CD4-positive, CD25-positive, alpha-beta regulatory T cell (primary cell): ENCODE measurements at places on chromosomes 1 and 21. TPM values are rescaled to one million over a fixed set of nuclear protein-coding genes. Genes with fewer than 3 reads are reported as not detected.

- DNase-seq, result peak; percentile 26
Observed at GRCh38 chr1:12453400-12454343, 164.3 kb downstream of the DHRS3 start.

The TRIM58 gene
- polyA plus RNA-seq, result not detected

The CFAP141 gene
- not detected for polyA plus RNA-seq

The APCS gene
- polyA plus RNA-seq, result not detected

- DNase-seq, result no peak
Observed at GRCh38 chr1:26784023-26784871, 3.5 kb upstream of the PIGV start.

GRCh38 chr1:161803181-161803580 lies 37.1 kb downstream of the ATF6 start:
- DNase-seq, result no peak

The KIAA1614 gene
- polyA plus RNA-seq, result not detected

The DBT gene
- 5.5 TPM for polyA plus RNA-seq

The SPATA21 gene
- not detected for polyA plus RNA-seq

DNA sequence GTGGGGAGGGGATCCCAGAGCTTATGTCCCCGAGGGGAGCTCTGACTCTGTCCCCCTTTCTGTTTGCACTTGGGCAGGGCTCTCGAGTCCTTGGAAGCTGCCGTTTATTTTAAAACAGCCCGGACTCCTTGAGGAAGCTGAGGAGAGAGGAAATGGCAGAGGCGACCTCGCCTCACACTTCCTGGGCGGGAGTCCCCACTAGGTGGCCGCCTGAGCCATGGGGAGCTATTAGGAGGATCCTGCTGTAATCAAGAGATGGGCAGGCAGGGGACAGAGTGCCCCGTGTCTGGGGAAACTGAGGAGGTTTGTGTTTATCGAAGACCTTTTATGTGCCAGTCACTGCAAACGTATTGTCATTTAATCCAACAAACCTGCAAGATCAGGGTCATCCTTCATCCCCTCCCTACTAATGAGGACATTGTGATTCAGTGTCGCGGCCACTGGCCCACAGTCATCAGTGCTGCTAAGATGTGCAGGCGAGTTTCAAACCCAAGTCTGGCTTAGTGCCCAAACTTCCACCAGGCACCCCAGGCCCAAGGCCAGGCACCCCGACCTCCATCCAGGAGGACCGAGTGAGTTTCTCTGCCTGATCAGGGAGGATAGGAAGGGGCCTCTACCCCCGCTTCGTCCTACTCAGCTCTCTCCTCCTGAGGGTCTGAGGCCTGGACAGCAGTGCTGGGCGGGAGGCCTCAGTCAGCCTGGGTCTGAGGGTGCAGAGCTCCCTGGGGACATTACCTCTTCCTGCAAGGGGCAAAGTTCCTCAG lies 316.9 kb upstream of the VAMP3 start:
- no peak for DNase-seq

The ST6GALNAC5 gene
- not detected for polyA plus RNA-seq

DNA sequence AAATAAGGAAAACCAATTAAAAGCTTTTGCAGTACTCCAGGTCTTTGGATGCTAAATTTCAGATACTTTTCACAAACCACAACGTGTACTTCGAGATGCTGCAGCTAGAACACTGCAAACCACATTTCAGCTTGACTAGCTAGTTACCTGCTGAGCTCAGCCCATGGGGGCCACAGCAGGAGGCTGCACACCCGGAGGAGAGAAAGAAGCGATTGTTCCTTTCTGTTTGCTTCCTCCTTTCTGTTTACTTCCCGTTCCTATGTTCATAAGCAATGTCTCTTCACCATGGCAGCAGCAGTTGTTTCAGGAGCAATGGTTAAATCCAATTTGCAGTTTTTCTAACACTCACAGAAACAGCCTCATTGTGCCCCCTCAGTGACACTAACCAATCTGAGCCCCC lies 225.6 kb upstream of the FGGY start:
- no peak for DNase-seq

The NCMAP gene
- polyA plus RNA-seq, result not detected
